ENCODE measurements at places on chromosomes 1 and 21.

- DNase-seq, result no peak
Measured at GRCh38 chr1:65235867-65236805, 73.2 kb upstream of the DNAJC6 start.

- DNase-seq, result no peak
Measured at GRCh38 chr1:235571482-235571881, 67.2 kb upstream of the B3GALNT2 start.

DNA sequence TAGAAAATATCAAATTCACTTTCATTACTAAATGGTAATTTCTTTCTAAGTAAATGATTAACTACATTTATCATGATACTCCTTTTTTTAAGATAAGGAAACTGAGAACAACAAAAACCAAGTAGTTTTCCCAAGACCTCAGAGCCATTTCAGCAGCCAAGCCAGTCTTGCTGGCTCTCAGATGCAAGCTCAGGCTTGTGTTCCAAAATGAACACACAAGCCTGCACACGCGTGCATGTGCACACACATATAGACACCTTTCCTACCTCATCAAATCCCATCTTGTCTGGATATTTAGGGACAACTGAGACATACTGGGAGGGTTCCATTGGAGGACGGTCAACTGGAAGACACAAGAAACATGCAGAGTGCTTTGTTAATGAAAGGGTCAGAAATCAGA is 83.0 kb downstream of the COLGALT2 start:
- no peak for DNase-seq

DNA sequence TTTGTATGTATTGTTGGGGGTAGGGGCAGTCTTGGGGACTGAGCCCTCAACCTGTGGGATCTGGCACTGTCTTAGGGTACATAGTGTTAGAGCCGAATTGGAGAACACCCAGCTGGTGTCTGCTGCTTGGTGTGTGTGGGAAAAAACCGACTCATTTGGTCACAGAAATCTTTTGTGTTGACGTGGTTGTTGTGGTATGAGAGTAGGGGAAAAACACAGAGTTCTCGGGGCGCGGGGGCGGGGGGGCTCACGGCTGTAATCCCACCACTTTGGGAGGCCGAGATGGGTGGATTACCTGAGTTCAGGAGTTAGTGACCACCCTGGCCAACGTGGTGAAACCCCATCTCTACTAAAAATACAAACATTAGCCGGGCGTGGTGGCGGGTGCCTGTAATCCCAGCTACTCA is 15.3 kb upstream of the SRSF10 start:
- DNase-seq, result no peak

DNA sequence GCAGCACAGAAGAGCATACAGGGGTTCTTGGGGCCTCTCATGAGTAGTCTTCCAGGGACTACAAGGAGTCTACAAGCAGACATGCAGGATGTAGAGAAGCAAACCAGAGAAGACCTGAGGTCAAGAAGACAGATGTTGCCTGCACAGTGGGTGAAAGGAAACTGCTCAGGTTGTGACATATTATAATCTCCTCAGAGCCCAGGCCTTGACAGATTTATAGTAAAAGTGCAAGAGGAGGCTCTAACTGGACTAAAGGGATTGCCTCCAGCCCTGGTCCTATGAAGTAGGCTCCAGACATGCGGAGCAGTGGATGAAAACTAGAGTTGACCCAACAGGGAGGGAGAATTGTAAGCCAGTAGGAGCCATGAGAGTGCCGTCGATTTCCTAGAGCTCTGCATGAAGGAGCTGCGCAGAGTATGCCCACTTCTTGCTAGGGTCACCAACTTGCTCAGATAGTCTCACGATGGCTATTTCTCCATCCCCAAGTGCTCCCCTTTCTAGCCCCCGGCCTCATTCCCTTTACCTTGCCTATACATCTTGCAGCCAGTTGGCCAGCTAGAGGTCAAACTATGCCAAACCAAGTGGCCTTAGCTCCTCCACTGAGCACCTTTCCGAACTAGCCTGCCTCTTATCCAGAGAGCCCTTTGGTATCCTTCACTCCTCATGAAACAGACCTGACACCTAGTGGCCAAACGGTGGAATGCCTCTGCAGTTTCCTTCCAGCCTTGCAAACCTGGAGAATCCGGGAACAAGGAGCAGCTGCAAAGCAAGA is 36.2 kb upstream of the IPO9 start:
- peak; percentile 15 for DNase-seq

DNA sequence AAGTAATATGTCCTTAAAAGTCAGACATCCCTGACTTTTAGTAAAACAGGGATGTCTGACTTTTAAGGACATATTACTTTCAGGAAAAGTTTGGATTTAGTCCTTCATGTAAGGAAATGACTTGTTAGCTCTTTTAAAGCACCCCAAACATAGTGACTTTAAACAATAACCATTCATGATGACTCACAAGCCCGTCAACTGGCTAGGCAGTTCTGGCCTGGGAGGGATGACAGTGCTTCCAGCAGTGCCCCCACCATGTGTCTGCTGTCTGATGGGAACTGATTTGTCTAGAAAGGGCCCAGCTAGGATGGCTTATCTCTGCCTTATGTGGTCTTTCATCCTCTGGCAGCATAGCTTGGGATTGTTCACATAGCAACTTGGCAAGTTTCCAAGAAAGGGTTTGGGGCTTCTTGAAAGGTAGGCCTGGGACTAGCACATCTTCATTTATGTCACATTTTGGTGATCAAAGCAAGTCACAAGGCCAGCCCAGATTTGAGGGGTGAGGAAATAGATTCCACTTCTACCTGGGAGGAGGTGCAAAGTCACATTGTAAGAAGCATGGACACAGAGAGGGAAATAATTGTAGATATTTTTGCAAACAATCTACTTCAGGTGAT is 143.5 kb downstream of the C1orf94 start:
- DNase-seq, result no peak

- no peak for DNase-seq
Measured at GRCh38 chr1:39925721-39926342, 24.1 kb upstream of the MYCL start.

- DNase-seq, result peak; percentile 99
Measured at GRCh38 chr1:167220537-167221125, at the start of gene POU2F1. POU2F1 (plus strand) TSS chr1:167220886; CDS start chr1:167220898, 12 bp downstream.

DNA sequence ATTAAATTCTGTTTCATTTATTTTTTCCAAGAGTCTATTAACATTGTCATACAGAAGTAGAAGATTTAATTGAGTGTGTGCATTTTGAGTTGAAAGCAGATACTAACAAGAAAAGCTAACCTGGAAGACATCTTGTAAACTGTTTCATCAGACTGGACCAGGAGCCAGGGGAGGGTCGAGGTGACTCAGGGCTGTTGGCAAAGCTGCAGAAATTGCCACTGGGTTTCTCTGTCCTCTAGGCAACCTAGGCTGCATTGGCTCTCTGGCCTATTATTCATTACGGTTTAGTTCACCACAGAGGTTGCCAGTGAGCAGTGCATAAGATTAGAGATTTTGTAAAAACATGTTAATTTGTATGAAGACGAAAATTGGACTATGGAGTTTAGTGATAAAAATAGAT is 27.5 kb downstream of the ERG start:
- DNase-seq, result no peak

DNA sequence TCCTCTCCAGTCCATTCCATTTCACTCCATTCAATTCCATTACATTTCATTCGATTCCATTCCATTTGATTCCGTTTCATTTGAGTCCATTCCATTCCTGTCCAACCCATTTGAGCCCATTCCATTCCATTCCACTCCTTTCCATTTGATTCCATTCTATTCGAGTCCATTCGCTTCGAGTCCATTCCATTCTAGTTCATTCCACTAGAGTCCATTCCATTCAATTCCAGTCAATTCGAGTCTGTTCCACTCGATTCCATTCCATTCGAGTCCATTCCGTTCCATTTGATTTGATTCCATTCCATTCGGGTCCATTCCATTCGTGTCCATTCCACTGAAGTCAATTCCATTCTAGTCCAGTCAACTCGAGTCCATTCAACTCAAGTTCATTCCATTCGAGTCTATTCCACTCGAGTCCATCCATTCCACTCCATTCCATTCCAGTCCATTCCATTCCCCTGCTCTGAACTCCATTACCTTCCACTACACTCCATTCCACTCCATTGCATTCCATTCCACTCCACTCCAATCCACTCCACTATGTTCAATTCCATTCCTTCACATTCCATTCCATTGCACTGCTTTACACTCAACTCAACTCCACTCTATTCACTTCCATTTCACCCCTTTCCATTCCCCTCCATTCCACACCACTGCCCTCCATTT is 2569.4 kb upstream of the TPTE start:
- no peak for DNase-seq

DNA sequence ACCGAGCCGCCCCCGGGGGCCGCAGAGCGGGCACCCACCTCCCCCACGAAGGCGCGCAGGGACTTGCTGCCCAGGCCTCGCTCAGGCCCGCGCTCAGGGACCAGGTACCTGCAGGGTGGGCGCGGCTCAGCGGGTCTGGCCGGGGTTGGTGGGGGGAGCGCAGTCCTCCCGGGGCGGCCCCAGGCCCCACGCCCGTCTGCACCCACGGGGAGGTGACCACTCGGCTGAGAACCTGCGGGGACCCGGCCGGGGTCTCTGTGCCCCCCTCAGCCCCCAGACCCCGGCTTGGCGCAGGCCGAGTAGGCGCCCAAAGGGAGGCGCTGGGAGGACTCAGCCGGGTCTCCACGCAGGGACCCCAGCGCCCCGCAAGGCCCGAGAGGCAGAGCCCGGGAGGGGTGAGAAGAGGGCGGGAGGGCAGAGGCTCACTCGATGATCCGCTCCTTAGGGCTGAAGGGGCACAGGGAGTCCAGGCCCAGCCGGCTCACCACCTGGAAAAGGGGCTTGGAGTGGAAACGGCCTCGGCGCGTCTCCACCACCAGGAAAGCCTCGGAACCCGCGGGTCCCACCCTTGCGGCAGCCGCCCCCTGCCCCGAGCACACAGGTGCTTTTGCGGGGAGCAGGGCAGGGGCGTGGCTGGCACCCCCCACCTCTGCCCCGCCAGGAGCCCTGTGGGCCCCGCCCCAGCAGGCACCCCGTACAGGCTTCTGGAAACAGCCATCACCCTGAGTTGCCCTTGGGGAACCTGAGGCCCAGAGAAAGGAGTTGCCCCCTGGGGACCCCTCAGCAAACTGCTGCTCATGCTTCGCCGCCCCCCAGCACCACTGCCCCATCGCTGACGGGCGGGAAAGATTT is 9.3 kb downstream of the FTCD start:
- no peak for DNase-seq

GRCh38 chr1:15989776-15990175 is 13.9 kb upstream of the ZBTB17 start:
- no peak for DNase-seq

DNA sequence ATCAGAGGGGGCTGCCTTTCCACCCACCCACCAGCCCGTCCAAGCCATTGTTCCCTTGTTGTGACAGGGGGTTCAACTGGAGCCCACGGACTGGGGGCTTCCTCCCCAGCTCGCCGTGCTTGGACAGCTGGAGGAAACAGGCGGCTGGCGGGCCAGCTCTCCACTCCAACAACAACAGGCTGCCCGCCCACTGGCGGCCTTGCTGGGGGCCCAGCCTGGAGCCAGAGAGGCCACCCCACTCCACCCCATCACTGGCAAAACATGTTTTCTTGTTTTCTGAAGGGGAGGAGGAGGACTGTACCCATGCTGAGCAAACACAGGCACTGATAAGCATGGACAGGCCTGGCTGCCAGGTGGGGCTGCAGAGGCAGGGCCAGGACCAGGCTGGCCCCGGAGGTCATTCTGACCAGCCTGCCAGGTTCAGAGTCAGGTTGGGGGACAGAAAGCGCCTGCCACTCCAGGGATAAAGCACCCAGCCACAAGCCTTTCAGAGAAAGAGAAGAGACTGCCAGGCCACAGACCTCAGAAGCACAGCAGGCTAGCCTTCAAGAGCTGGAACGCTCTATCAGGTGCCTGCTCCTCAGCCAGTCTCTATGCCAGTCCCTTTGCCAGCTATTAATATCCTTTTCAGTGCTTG is 32.8 kb downstream of the GJA4 start:
- no peak for DNase-seq

- no peak for DNase-seq
Measured at GRCh38 chr1:216346526-216346925, 76.7 kb downstream of the USH2A start.

DNA sequence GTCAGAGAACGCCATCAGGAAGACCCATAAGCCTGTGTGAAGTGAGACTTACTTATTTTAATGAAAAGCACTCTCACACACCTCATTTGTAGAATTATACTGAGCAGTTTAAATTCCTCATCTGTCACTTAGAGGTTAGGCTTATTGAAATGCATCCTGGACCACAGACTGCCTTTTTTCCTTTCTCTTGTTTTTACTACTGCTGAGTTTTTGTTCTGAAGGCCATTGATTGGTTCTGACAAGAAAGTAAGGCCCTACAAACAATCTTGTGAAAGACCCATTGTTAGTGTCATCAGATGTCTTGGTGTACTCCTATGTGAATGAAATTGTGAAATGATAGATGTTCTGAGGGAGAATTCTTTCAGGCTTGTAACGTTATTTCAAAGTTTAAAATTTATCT is 1343.3 kb upstream of the ADGRL2 start:
- no peak for DNase-seq

DNA sequence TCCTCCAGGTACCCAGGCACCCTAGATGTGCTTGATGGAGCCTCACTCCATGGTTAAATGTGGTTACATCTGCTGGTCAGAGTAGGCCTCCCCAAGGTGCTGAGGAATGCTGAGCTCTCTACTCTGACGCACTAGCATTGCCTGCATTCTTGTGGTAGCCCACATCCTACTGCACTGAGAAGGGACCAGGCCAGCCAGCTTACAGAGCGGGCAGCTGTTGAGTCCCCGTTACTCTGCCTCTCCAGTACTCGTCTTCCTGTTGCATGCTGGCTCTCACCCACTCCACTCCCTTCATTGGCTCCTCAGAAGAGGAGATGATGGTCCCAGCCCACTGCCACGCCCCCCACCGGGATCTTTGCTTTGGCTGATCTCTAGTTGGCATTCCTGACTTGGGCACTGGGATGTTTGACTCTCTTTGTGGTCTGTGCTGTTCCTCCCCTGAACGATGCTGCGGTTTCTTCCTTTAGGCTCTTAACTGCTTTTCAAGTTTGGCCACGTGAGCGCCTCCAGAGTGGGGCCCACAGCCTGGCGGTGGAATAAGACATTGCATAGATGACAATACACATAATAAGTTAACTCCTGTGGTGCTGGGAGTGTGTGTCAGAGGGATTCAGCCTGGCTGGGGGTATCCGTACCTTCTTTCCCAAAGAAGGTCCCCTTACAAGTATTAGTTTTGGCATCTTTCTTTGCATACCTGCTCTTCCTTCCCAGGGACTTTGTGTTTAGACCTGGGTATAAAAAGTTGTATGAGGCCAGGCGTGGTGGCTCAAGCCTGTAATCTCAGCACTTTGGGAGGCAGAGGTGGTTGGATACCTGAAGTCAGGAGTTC is 18.6 kb downstream of the AZIN2 start:
- peak; percentile 66 for DNase-seq

GRCh38 chr1:199170711-199171110 is 531.9 kb downstream of the PTPRC start:
- no peak for DNase-seq

DNA sequence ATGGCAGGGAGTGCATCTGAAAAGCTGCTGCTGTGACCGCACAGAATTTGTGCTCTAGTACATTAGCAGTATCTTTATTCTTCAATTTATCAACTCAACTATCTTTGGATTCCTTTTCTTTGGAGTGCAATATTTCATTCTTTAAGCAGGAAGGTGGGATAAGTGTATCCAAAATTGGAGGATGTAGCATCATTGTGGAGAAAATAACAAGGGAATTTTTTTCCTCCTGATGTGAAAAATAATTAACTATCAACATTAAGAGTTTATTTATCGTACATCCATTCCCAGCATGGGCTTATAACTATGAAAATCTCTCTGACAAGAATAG is 25.5 kb downstream of the MAP3K7CL start:
- no peak for DNase-seq

All from T-cell (primary cell).